ENCODE measurements at places on chromosomes 3 and 15. TPM values are rescaled to one million over a fixed set of nuclear protein-coding genes. Genes with fewer than 3 reads are reported as not detected.

- DNase-seq = peak; percentile 12
Observed at GRCh38 chr15:39244776-39245175, 336.1 kb upstream of the THBS1 start.

DNA sequence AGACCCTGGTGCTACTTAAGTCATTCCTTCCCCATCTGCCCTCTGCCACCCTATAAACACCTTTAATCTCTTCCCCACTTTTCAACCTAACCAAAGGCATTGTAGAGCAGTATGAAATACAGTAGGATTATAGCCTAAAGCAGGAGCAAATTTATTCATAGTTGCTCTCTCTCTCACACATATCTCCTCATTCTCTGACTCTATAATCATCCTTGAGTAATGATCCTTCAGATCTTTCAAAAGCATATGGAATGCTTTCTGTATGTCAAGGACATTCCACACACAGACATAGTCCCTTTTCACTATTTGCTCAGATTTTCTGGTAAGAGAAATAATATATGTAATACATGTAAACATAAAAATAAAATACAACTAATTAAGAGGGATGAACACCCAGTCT lies 54.1 kb downstream of the TRPC1 start:
- no peak for DNase-seq

DNA sequence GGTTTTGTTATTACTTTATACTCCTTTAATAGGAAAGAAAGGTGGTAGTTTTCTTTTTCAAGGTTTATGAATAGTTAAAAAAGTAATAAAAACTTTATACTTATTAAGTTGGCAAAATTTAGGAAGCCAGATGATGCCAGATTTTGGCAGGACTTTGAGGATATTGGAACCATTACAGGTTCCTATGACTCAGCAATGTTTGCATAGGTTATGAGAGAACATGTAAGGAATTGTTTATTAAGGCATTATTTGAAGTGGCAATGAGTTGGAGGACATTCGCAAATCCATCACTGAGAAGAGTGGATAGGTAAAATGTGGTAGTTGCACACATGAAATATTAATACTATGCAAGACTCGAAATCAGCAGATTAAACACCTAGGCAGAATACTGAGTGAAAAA lies 29.9 kb downstream of the CDAN1 start:
- peak; percentile 52 for DNase-seq

DNA sequence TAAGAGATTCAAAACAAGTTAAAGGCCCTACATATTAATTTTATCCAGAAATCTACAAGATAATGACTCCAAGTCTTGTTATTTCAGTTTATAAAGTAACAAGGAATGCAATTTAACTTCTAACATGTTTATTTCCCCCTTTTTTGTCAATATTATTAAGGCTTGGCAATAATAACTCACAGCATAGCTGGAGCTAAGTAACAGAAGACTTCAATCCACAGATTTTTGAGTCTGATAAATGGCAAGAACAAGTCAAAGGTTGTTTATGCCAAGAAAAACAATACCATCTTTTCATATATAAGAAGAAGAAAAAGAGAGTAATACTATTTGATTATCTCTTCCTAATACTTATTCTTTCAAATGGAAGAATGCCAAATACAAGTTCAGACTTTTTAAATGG lies 631.0 kb upstream of the CCDC54 start:
- no peak for DNase-seq

DNA sequence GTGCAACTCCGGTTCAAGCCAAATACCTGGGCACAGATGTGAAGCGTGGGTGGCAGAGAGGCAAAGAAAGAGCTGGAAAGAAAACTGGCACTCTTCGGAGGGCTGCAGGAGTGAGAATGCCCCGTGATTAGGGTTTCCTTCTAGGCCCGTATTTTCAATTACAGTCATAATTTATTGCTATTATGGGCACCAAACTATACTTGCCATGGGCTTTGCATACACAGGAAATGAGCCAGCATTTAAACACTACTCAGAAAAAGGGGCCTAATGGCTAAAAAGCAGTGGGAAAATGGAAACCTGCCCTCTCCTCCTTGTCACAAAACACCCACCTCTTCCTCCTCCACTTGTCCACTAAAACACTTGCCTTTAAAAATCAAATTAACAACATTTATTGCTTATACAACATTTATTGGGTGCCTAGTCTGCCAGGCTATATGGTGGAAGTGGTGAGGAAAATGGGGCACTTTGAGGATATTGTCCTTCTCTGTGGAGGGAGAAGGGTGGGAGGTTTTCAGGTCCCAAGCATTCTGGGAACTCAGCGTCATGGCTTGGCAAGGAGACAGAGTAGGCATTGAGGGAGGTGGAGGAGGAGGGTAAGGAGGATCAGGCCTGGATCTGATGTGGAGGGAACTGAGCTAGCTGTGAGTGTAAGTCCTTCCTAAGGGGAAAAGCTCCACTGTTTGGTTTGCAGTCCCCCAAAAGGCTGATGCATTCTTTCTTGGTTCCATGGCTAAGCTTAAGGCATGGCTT lies 160.9 kb downstream of the SLCO3A1 start:
- DNase-seq = no peak

Gene ABHD10
- 20.9 TPM for total RNA-seq

Gene CEP19
- total RNA-seq = 5.4 TPM
